ENCODE measurements at places on chromosomes 1 and 21.

DNA sequence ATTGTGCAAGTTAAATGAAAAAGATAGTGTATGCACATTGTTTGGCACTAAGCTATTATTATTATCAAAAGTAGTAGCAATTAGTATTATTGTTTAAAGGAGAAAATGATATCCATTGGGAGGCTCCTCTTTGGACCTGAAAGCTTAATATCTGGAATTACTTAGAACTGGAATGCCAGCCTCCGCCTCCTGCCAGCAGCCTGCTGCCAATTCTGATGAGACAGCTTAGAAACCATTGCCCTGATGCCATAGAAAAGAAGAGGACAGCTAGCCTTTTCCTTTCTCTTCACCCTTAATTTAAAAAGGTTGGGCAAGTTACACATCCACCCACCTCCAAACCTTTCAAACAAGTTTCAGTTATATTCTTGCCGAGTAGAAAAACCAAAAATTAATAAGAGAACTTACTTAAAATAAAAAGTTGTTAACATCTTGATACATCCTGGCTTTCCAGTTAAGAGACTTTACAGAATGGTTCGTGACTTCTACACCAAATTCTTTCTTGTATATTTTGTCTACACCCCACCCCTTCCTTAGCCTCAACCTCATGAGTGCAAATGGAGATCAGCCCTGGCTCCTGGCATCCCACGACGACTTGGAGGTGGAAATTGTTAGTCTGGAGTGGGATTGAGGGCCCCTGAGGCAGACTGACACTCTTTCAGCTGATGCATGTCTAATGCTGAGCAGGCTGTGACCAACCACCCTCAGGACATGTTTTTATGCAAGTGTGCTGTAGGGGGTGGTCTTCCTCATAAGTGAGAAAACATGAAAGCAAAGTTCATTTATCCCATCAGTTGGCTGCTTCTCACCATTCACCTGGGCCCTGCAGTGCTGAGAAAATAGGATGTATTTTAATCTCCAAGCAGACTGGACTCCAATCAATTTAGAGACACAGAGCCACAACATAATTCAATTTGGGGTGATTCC, 120.6 kb downstream of the KCNJ15 start:
- peak; percentile 21 for DNase-seq

DNA sequence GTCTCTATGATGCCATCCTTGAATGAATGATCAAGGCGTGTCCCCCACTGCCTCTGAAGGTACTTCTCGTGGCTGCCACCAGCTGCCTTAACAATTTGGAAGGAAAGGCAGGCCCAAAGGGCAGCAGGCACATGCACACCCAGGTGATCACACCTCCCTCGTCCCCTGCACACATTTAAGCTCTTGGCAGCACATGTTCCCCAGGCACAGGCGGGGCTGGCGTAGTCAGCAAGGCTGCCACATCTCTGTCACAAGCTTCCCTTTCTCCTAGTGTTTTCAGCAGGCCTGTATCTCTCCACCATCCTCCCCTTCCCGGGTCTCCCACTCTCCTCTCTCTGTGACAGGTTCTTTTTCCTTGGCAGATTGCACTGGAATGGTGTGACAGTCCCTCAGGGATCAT, 111.9 kb downstream of the CACNA1E start:
- DNase-seq: no peak

DNA sequence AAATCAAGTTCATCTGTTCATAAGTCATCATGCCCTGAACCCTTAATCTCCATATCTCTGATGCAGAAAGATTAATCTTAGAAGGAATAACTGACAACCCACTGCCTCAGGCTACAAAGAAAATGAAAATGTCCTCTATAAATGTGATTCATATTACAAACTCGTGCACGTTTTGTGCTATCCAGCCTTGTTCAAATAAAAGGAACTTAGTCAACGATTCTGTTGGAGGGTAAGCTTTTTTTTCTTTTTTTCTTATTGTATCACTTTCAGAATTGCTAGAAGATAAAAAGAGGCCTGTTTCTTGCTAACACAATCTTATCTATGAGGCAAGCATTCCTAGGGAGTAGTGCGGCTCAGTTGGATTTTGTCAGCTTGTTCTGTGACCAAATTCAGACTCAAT, 228.4 kb downstream of the TM2D1 start:
- DNase-seq: no peak

GRCh38 chr21:31554511-31555022, 104.9 kb upstream of the SOD1 start:
- DNase-seq: peak; percentile 47

DNA sequence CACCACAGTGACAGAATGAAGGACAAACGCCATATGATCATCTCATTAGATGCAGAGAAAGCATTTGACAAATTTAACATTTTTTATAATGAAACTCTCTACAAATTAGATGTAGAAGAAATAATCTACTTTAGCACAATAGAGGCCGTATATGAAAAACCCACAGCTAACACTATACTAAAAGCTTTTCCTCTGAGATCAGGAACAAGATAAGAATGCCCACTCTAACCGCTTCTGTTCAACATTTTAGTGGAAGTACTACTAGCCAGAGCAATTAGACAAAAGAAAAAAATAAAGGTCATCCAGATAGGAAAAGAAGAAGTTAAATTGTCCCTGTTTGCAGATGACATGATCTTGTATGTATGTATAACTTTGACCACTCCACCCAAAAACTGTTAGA, 109.7 kb downstream of the SLC35F3 start:
- no peak for DNase-seq

- no peak for DNase-seq
Measured at GRCh38 chr1:106072909-106073600, 983.4 kb upstream of the PRMT6 start.

GRCh38 chr1:43975249-43975961, 645 bp downstream of the ATP6V0B start:
- DNase-seq: peak; percentile 45

GRCh38 chr1:170203693-170204092, 57.9 kb downstream of the NTMT2 start:
- no peak for DNase-seq

DNA sequence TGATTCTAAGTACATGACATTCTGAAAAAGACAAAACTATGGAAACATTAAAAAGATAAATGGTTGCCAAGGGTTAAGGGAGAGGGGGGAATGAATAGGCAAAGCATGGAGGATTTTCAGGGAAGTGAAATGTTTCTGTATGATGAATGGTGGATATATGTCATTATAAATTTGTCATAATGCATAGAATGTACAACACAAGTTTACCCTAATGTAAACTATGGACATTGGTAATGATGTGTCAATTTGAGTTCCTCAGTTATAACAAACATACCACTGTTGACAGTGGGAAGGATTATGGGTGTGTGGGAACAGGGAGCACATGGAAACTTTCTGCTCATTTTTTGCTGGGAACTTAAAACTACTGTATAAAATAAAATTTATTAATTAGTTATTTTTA, 427.1 kb upstream of the ESRRG start:
- DNase-seq: no peak

DNA sequence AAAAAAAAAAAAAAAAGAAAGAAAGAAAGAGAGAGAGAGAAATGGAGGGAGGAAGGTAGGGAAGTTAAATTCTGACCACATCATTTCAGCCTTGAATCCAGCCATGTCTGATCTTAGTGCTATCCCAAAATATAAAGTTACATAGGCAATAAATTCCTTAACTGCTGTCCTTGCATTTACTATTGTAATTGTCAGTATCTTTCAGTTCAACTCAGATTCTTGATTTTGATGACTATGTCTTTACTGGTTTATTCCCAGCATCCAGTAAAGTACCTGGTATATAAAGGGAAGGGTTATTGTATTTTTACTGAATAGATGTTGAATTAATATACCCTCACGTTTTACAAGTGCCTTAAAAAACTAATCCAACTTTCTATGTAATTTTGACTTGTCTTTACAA, 8.9 kb upstream of the COP1 start:
- no peak for DNase-seq

- DNase-seq: no peak
Measured at GRCh38 chr1:118158924-118159323, 26.1 kb downstream of the SPAG17 start.

Measured in iPS-NIHi11 (cell line).